NCI-H187 (cell line): ENCODE measurements at places on chromosomes 12 and 14.

DNA sequence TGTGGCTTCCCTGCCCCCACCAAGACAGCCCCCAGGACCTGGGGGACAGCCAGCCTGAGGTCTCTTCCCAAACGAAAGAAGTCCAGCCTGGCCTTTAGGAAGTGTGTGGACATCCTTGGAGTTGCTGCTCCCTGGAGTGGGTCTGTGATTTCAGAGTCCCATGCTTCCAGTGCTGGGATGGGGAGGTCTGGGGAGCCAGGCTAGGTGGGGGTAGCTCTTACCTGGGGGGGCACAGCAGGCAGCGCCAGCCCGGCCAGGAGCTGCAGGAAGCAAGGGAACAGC, 509 bp downstream of the PGF start:
- DNase-seq, result no peak

DNA sequence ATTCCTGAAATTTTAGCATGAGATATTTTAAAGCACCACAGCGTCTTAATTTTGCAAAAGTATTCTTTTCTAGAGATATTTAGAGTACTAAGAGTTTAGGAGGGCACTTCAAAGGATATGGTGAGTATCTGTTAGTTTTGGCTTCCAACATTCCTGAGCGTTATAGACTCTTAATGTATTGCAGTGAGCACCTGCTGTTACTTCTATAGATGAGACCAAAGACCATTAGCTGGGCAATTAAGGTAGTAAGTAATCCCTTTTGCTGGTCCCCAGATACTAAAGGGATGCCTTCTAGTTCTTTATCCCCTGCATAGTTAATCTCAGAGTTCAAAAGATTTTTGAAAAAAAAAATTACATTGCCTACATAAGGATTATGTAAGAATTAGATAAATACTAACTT, 975.6 kb downstream of the GALC start:
- no peak for DNase-seq

DNA sequence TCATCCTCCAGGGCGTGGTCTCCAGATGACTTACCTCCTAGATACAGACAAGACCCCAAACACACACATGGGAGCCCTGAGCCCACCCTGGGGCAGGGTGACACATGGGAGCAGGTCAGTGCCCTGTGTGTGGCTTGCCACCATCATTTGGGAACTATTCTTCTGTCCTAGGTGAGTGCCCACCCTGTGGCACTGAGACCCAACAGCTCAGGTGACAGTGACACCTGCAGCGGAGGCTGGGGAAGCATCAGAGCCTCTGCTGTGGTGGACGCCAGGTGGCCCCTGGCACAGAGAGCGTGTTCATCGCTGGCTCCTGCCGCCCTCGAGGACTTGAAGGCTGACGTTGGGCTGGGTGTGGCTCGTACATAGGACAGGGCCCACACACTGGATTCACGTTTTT, 23.0 kb downstream of the SFSWAP start:
- DNase-seq, result no peak

DNA sequence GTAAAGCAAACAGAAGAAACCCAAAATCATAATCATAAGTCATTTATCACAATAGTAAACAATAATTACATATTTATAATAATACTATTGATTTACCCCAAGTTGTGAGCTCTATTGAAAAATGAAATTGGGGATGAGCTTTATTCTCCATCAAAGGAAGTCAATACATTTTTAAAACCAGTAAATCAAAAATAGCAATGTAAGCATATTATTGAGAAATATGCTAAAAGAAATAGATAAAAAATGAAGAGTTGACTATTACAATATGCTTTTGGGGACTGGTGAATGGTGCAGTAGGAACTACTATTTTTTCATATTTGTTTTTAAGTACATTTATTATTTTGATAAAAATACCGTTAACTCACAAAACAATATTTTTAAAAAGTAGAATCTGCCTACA, 31.2 kb upstream of the STK38L start:
- no peak for DNase-seq

GRCh38 chr12:118549510-118549980, 173.2 kb downstream of the SUDS3 start:
- no peak for DNase-seq
